ENCODE measurements at places on chromosomes 6 and 20.

GRCh38 chr6:52562911-52563310 is 13.9 kb downstream of the TRAM2 start:
- DNase-seq: no peak

DNA sequence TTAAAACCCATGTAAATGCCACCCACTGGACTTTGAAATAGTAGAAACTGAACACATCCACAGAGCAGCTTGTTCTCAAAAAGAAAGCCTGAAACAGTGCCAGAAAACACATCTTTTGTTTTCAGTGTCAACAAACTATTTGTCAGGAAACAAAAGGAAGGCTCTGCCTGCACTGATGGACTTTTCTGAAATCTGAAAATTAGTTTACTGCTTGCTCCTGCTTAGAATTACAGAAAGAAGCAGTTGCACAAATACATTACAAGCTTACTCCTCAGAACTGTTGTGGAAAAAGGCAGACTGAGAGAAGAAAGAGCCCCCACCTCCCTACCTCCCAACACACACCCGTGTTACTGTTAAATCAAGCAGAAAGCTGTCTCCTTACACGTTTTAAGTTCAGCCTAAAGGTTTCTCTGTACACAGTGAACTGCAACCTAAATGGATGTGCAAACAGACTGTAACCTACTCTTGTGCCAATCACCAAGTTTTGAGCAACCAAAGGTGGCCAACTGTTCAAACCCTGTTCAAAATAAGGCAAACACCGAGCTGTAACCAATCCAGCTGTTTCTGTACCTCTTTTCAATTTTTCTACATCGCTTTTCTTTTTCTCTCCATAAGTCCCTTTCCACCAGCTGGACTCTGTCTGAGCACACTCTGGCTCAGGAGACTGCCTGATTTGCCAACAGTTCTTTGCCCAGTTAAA is 43.7 kb downstream of the FRK start:
- DNase-seq: no peak

DNA sequence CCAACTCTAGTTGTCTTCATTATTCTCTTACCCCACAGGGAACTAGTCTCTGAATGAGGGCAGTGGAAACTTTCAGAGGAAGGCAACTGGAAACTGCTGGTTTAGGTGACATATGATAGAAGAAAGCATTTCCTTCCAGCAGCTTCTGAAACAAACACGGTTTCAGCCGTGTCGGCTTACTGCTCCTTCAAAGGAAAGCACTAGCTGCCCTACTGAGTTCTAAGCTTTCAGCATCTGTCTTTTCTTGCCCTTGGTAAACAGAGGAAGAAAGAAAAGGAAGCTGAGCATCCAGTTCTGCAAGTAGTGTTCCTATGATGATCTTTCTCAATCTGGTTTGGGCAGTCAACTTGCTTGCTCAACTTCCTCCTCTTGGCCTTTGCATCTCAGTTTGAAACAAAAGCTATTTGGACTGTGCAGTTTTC is 117.5 kb upstream of the CEP85L start:
- DNase-seq: no peak

GRCh38 chr6:1242446-1242845 is 69.5 kb upstream of the FOXQ1 start:
- DNase-seq: no peak

- DNase-seq: no peak
Observed at GRCh38 chr6:81693266-81693665, 59.2 kb downstream of the TENT5A start.

DNA sequence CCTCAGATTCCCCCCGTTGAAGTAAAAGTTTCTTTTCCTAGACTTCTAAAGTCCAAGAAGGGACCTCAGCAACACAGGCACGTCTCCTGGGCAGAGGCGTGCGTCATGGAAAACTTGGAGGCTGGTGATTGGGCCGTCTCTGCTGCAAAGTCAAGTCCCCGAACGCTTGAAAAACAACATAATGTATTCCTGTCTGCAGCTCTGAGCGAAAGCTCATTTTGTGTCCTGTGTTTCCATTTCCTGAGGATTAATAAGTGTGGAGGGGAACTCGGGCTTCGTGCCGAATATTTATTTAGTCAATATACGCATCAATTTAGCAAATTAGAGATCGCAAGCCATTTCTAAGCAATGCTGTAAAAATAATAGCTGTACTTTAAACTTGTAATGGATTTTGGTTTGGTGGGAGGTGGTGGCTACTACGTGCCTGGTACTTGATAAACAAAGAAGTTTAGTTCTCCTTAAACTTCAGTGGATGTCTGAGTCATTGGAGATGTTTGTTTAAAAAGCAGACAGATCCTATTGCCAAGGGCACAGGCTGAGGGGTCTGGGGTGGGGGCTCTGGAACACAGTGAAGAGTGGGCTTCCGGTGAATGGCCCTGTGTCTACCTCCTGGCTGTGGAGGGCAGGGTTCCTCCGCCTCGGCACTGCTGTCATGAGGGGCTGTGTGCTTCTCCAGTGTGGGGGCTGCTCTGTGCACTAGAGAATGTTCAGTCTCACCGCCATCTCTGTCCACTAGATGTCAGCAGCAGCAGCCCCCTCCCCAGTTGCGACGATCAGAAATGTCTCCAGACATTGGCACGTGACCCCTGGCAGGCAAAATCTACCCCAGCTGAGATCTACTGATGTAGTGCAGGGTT is 21.8 kb downstream of the PCK1 start:
- DNase-seq: no peak

DNA sequence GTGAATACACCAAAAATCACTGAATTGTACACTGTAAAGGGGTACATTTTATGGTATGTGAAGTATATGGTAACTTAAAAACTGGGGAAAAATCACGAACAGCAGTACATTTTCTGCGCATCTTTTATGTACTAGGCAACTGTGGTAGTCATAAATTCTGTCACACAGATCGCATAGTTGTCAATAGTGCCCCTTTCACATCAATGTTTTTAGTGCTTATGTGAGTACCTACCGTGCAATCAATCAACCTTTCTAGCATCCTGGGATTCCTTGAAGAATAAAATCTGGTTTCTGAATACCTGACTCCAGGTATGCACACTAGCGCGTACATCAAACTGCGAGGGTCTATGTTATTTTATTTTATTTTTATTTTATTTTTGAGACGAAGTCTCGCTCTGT is 637 bp upstream of the RPF2 start:
- DNase-seq: no peak

DNA sequence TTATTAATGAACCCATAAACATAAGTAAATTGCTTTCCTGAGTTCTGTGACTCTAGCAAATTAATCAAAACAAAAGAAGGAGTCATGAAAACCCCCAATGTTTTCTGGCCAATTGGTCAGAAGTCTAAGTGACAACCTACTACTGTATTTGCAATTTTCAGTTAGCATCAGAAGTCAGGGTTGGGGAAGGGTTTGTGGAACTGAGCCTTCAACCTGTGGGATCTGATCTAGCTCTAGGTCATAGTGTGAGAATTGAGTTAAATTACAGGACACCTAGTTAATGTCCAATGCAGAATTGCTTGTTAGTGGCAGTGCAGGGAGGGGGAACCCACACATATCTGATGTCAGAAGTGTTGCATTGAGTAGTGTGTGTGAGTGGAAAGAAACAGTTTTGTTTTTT is 142.4 kb downstream of the ISM1 start:
- DNase-seq: no peak

DNA sequence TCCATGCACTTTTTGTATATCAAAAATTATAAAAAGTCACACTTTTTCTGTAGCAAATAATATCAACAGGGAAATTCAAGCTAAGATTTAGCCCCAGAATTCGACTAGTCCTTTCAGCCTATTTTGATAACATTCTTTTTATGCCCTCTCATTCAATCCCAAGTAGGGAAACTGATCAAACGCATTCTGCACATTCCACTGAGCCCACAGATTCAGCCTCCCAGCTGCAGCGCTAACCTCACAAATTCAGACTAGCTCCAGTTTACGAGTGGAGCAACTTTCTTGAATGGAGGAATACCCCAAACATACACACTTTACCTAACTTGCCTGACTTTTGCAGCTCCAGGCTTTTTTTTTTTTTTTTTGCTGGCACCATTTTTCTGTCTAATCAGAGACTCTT is 70.3 kb upstream of the HEY2 start:
- DNase-seq: no peak

- no peak for DNase-seq
Observed at GRCh38 chr6:116352515-116353471, 18.0 kb upstream of the DSE start.

DNA sequence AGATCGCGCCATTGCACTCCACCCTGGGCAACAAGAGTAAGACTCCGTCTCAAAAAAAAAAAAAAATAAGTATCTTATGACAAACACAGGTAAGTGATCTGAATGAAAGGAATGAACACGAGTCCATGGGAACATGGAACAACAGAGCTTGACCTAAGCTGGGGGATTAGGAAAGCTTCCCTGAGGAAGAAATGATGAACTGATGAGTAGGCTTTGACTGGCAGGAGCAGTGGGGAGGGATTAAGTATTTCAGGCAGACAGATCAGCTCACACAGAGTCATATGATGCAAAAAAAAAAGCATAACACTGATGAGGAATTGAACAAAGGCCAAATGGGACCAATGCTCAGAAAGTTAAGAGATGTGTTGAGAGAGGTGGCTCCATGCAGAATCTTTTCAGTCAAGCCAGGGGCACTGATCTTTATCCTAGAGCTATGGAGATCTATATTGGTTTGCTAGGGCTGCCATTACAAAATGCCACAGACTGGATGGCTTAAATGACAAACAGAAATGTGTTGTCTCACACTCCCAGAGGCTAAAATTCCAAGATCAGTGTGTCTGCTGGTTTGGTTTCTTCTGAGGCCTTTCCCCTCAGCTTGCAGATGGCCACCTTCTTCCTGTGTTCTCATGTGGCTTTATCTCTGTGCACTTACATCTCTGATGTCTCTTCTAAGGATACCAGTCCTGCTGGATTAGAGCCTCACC is 85.6 kb downstream of the ANKRD6 start:
- DNase-seq: no peak

- no peak for DNase-seq
Observed at GRCh38 chr20:33846291-33846935, 35.3 kb downstream of the CHMP4B start.

GRCh38 chr20:61440548-61441055 is 188.5 kb downstream of the CDH4 start:
- no peak for DNase-seq

GRCh38 chr20:36408219-36408618 is 102.1 kb downstream of the DLGAP4 start:
- DNase-seq: no peak

DNA sequence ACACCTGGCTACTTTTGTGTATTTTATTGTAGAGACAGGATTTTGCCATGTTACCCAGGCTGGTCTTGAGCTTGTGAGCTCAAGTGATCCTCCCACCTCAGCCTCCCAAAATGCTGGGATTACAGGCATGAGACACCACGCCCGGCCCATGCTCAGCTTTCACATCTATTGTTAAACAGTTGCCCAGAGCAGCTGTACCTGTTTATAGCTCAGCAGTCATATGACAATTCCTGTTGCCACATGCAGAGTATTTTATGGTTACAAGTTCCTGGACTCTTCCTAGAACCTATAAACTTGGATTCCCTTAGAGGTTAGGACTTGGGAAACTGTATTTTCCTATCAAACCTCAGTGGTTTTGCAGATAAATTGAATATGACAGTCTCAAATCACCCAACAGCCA is 188.3 kb upstream of the KCNG1 start:
- DNase-seq: no peak

- DNase-seq: no peak
Observed at GRCh38 chr6:121305957-121306607, 28.2 kb downstream of the TBC1D32 start.

- DNase-seq: no peak
Observed at GRCh38 chr6:116307633-116308032, 27.9 kb upstream of the TSPYL1 start.

DNA sequence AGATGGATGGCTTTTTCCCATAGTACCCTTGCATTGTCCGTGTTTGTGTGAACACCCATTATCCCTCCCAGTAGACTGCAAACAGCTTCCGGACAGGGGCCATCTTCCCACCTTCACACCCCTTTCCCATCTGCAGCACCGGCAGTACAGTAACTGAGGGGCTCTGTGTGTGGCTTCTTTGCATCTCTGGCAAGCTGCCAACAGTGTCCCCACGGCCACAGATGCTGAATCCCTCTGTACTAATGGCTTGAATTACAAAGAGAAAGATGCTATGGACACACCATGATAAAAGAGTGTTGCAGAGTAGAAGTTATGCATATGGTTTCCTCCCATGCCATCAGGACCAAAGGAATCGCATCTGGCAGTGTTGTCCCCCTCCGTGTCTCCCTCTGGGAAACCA is 101.1 kb upstream of the CDYL start:
- no peak for DNase-seq

DNA sequence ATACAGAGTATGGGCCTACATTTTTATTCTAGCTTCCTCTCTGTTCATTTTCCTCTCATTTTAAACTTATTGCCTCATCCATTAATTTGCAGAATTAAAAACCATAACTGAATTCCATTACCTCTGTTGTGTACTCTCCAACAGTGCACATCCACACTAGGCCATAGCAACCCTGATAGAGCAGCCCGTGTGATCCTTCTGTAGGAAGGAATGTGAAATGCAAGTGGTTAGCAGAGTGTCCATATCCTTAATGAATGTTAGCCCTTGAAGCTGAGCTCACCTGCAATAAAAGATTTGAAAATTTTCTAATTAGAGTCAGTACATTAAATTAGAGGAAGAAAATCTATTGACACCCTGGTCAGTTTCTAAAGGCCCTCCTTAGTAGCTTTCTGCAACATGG is 6.5 kb upstream of the GRIK2 start:
- DNase-seq: no peak

DNA sequence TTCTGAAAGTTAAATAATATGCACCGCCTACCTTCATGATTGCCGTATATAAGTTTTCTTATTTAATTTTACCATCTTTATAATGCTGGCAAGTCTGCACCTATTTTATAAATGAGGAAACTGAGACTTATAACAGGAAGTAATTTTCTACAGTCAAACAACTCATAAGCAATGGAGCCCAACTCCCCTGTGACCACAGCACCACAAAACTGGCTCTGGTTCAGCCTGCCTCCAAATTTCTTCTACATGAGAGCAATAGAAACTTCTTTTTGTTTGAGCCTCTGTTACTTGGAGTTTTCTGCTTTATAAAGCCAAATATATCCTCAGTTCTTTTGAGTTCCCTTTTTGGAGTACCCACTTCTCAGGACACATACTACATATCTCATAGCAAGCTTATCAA is 131.1 kb upstream of the HSF2 start:
- DNase-seq: no peak

DNA sequence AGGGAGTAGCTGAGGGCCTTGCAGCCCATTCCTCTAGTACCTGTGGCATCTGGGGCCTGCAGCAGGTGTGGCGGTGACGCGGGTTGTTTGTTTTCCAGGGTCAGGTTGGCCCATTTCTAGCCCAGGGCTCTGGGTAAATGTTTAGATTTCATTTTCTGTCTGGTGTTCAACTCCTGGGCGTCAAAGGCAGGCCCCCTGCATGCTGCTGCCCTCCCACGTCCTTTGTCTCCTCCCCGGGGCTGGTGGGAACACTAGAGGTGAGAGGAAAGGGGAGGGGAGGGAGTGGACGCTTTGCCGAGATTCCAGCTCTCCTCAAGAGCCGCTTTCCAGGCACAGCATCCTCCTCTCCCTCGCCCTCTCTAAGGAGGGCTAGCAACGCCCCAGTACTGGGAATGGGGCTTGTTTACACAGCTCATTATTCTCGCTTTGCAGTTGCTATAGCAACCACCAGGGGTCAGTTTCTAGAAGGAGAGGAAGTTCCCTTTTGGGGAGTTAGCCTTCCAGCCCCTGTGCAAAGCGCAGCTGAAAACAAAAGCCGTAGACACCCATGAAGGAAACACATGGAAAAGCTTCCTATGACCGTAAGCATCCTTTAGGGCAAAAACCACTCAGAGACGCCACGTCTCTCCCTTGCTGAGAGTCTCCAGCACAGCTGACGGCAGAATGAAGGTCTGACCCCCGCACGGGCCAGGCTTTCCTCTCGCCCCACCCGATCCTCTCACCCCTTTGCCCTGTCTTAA is 170.6 kb downstream of the LY86 start:
- DNase-seq: no peak

Data from nucleus accumbens (tissue), 56 donors.